ENCODE measurements at places on chromosomes 12 and 14.
A peak's percentile ranks its signal among the peaks of the same experiment; 100 is the strongest.

DNA sequence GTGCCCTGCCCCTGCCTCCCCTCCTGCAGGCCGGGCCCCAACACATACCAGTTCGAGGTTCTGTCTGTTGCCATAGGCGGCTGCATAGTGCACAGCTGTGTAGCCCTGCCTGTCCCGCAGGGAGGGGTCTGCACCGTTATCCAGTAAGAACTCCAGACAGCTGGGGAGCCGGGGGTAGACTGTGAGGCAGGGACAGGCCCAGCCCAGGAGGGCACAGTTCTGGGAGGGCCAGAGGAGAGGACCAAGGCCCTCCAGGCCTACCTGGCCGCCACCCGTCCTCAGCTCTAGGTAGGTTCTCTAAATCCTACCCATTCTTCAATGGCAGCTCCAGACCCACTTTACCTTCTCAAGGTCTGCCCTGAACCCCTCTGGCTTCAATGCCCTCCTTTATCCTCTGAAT, 9.5 kb downstream of the ANKRD52 start:
- DNase-seq: no peak

DNA sequence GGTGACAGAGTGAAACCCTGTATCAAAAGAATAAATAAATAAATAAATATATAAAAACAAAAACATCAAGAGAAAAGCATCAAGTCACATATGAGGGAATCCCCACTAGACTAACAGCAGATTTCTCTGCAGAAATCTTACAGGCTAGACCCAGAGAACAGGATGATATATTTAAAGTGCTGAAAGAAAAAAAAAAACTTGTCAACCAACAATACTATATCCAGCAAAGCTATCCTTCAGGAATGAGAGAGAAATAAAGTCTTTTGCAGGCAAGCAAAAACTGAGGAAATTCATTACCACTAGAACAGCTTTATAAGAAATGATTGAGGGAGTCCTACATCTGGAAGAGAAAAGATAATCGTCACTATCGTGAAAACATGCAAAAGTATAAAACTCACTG, 6.4 kb upstream of the SFSWAP start:
- DNase-seq: no peak

GRCh38 chr14:25358330-25358729, 308.4 kb upstream of the STXBP6 start:
- no peak for DNase-seq

GRCh38 chr12:119964123-119964522, 24.9 kb upstream of the BICDL1 start:
- no peak for DNase-seq

DNA sequence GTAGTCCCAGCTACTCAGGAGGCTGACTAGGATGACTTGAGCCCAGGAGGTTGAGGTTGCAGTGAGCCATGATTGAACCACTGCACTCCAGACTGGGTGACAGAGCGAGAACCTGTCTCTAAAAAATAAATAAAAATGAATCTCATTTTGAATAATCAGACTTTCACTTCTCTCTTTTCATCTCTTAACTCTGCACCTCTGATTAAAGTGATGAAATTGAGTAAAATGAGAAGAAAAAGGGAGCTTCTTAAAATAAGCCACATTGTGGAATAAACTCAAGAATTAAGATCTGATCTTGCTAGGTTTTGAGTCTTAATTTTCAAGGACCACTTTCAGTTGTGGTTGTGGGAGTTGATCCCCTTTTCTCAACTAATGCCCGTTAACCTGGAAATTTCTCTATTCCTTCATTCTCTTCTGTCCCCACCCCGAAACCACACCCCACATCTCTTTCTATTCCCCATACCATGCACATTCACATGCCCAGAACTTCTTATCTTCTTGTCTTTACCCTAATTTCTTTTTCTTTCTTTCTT, 70.9 kb upstream of the ETV6 start:
- no peak for DNase-seq

DNA sequence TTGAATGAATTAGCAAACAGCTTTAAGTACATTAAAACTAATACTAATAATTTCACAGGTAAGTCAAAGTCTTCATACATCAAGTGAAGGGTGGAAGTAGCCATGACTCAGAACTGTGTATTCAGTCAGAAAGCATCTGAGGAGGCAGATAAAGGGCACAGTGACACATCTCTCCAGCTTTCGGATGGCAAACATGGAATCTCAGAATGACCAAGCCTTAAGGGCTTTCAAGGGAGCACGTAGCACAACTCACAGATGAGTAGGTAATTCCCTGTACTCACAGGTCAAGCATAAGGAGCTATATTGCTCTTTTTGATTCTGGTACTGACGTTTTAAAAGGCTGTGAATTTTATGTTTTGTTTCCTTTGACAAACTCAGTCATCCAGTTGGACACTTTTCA, 56.0 kb downstream of the MDGA2 start:
- no peak for DNase-seq

GRCh38 chr14:51993285-51993920, 4.1 kb downstream of the RTRAF start:
- DNase-seq: no peak

- no peak for DNase-seq
These were observed 1317.0 kb downstream of the TMEM121 start for GRCh38 chr14:106843386-106843785.

DNA sequence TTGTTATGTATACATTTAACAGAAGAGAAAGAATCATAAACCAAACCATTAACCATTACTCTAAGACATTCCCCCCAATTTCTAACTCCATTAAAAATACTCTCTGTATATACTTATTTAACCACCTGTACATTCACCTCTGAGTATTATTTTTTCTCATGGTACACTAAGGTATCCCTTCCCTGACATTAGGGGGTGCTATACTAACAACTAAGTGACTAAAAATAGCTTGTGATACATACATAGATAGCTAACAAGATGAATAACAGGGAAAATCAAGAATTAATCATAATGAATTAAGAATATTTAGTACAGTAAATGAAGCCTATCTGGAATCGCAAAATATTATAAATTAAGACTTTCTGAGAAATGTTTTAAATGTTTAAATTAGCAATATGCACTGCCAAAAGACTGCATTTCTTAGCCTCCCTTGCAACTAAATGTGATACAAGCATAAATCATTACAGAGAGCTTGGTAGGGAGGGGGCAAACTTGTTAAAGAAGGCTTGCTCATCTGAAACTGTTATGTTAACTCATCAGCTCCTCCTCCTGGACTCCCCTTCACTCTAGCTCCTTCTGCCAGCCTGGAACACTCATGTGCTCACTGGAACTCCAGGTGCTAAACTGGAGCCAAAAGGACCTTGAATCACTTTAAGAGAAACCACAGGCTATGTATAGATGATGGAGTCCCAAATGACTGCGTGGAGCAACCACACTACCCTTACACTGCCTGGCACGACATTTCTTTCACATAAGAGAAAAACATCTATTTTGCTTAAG, 14.9 kb downstream of the C2CD5 start:
- DNase-seq: no peak

DNA sequence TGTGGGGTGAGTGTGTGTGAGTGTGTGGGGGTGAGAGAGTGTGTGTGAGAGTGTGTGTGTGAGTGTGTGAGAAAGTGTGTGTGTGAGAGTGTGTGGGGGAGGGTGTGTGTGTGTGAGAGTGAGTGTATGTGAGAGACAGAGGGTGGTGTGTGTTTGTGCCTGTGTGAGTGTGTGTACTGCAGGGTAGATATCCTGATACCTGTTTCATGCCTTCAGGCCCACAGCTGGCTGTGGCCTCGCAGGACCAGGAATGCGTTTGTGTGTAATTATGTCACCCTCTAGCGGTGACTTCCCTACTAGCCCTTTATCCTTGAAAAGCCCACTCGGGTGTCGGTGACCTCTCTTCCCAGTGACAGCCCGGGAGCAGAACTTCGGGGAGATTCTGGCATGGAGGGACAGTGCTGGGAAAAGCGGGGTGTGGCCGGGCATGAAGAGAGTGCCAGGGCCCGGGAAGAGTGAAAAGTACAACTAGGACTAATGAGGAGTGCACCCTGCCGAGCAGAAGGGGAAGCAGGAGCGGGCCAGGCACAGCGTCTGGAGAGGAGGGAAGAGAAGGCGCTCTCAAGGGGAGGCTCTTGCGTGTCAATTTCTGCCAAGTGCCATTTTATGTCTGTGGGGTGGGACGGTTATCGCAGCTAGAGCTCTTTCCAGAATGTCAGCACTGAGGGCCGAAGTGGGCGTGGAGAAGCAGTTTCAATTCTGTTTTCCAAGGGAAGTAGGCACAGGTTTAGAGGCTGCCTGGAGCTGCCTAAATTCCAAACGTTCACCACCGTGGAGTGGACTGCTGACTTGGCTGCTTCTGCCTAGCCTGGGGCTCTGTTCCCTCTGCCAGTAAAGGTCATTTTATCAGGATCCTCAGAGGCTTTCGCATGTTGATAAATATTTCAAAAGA, 11.0 kb upstream of the FBXL14 start:
- peak; percentile 89 for DNase-seq

- no peak for DNase-seq
These were observed 14.8 kb downstream of the BDKRB1 start for GRCh38 chr14:96270565-96271420.

DNA sequence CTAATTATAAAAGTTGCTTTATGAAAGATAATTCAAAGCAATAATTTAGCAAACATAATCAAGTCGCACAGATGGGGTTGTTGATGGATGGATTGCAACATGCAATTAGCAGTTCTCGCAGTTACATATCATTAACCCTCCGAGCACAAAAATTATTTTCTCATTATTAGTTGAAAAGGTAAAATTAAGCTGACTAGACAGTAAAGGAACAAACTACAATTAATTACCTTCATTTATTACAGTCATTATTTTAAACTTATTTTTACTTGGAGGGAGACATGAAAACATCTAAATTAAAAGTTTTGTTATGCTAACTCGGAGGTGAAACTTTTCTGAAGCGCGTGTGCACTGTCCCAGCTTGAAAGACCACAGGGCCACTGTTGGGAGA, 146.9 kb downstream of the PHETA1 start:
- DNase-seq: no peak

DNA sequence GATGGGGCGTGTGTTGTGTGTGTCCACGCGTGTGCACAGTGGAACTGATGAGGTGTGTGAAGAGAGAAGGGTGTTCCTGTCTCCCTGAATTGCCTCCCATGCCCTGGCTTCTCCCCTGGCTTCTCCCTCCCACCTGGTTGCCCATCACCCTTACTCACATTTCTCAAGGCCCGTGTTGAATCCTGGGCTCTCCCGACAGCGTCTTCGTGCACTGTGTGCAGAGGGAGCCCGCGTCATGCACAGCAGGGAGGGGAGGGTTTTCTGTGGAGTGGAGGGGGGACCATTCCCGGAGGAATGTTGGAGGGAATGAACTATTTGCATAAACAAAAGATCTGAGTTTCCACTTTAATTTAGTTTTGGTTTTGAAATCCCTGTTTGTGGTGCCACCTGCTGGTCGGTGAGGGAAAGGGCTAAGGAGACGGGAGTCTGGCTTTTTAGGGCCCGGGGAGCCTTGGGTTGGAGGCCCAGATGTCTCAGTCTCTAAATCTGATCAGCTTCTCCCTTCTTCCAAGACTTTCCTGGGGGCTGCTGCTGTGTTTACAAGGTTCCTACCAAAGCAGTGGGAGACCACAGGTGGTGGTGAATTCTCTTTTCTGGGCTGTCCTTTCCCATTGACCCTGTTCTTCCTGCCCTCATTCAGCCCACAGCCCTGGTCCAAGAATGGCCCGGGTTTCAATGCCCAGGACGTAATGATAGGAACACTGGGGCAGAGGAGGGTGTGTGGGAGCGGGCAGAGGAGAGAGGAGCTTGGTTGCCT, at the start of gene C1R:
TSS of gene C1R (minus strand) at position 217 of the 757 bp plus-strand sequence. CDS start at position 160, 57 bp downstream.
- peak; percentile 77 for DNase-seq

DNA sequence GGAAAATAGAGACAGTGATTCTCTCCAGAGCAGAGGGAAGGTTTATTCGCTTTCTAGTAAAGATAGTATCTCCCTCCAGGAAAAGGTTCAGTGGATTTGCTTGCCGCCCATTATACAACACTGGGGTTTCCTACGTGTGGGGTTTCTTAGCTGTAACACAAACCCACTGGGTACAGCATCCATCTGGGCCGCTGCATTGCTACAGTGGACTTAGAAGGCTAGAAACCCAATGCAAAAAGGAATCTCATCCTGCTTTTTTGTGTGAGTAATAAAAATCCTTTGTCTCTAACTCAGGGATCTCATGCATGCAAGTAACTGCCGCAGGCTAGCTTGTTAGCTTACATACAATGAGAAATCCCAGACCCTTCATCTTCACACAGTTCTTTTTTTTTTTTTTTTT, 67.1 kb upstream of the BCL2L14 start:
- DNase-seq: no peak

GRCh38 chr14:57492859-57493258, 798 bp downstream of the CCDC198 start:
- DNase-seq: no peak

- DNase-seq: no peak
These were observed 248.4 kb upstream of the RTL1 start for GRCh38 chr14:101151927-101152305.

- DNase-seq: no peak
These were observed 218.4 kb upstream of the C14orf180 start for GRCh38 chr14:104361101-104361591.

DNA sequence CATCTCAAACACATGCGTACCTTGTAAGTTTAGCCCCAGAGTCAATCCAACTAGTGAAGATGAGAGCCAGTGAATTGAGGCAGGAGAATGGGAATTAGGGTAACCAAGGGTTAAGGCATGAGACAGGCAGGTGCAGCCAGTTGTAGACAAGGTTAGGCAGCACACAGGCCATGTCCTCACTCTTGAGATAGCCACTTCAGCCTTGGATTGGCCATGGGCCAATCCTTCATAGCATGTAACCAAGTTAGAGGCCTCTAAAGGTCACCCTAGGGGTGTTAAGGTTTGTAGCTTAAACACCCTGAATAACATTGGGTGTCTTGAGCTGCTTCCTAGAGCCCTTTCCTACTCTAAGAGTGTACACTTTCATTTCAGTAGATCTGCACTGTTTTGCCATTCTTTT, 208.2 kb upstream of the RBM19 start:
- no peak for DNase-seq

GRCh38 chr14:89017417-89017816, 193.0 kb downstream of the TTC8 start:
- DNase-seq: no peak

DNA sequence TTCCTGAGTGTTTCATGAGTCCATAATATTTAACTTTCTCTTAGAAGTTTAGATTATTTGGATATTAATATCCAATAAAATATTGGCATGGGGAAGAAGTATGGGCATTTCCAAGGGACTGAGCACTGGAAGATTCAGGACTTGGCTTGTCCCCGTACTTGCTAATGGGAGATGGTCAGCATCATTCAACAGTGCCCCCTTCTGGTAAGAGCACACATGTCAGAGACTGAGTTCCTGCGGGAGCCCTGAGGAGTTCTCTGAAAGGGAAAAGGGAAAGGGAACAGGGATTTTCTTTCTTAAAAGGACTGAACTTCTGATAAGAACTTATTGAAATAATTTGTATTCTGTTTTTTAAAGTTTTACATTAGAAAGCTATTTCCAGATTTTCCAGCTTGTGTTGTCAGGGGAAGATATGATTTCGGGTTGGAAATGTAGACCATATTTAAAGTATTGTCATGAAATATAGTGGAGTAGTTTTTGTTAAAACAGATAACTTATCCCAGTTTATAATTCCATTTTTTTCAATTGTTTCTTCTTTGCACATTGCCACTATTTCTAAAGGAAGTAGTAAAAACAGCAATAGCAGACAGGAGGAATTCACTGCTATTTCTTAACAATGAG, 59.8 kb upstream of the C12orf71 start:
- peak; percentile 68 for DNase-seq

Measured in left lung (tissue), 14 donors.